ENCODE measurements at places on chromosomes 2 and 18.
A peak's percentile ranks its signal among the peaks of the same experiment; 100 is the strongest.

GRCh38 chr2:109230941-109231420 lies 102.0 kb downstream of the SH3RF3 start:
- DNase-seq, result no peak

DNA sequence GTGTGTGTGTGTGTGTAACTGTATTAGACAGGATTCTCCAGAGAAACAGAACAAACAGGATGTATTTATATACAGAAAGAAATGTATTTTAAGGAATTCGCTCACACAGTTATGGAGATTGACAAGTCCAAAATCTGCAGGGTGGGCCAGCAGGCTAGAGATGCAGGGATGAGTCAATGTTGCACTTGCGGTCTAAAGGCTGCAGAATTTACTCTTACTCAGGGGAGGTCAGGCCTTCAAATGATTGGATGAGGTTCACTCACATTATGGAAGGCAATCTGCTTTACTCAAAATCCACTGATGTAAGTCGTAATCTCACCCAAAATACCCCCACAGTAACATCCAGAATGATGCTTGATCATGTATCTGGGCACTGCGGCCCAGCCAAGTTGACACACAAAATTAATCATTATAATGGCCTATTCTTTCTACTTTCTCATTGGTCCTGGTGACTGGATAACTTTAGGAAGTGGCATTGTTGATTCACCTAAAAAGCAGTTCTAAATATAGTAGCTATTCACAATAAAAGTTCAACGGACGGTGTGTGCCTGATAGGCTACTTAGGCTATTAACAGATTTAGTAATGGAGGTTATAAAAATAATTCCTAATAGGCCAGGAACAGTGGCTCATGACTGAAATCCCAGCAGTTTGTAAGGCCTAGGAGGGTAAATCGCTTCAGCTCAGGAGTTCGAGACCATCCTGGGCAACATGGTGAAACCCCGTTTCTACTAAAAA lies 40.6 kb upstream of the ACYP2 start:
- DNase-seq, result peak; percentile 51

- DNase-seq, result no peak
These were observed 47.2 kb downstream of the C1QL2 start for GRCh38 chr2:119111115-119111975.

DNA sequence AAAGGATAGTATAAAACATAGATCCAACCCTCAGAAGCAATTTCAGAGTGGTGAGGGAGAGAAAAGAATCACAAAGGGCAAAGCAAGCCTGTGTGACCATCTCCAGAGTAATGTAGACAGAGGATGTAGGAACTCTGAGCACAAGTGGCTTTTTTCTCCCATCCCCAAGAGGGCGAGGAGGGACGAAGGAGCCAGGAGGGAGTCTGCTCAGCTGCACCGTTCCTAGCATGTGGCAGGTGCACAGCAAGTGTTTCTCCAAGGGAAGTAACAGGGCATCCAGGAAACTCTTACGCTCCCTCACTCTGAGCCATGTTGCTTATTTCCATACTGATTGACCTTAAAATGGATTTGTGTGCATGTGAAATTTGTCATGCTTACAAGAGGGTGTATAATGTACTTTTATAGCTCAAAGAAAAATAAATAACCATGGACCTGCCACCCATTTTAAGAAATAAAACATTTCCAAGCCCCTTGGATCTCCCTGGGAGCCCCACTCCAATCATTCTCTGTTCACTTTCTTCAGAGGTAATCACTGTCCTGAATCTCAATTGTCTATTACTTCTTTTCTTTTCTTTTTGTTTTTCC lies 37.8 kb upstream of the SEC11C start:
- no peak for DNase-seq

GRCh38 chr2:144847347-144848080 lies 327.6 kb upstream of the ZEB2 start:
- no peak for DNase-seq

Measured in iris pigment epithelial cell (primary cell).